Fibroblast of lung (primary cell): ENCODE measurements at places on chromosomes 6 and 20. TPM values are rescaled to one million over a fixed set of nuclear protein-coding genes. Genes with fewer than 3 reads are reported as not detected.
A peak's percentile ranks its signal among the peaks of the same experiment; 100 is the strongest.

DNA sequence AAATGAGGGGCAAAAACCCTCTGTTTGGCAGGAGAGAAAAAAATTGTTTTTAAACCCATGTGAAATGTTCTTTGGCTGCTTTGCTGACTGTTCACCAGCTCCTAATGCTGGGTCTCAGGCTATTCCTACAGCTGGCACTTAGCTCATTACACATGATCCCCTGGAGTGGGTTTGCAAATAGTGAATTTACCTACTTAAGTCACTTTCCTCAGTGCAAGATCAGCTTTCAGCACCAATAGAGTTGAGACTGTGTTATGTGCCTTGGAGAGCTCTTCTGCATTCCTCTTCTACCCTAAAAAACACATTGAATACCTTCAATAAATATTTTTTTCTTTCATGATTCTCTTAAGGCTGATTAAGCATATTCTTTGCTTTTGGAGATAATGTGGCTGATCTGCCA lies 58.4 kb upstream of the PRDM1 start:
- no peak for DNase-seq

DNA sequence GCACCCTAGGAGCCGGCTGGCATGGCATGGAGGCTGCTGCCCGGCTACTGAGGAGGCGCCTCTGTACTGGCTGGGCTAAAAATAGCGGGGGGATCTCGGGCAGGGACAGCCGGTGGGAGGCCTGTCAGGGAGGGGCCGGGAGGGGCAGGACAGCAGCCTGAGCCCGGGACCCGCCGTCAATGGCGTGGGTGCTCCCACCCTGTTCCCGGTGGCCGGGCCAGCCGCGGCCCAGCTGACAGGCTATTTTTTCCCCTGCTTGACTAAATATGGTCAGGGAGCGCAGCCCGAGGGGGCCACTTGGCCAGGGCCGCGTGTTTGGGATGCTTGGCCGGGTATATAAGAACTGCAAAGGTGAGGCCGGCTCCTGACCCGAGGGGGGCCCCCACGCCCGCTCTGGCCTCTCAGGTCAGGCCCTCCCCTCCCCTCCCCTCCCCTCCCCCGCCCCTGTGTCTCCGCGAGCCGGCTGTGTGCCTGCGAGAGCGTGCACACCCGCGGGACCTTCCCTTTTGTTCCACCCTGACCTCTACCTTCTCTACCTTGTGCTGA lies 74.4 kb upstream of the GATA5 start:
- no peak for DNase-seq

Gene RAET1E
- total RNA-seq, result 0.51 and 1.5 TPM in 2 replicates

Gene HLA-DRB1
- under 0.01 and 0.26 TPM in 2 replicates for total RNA-seq

DNA sequence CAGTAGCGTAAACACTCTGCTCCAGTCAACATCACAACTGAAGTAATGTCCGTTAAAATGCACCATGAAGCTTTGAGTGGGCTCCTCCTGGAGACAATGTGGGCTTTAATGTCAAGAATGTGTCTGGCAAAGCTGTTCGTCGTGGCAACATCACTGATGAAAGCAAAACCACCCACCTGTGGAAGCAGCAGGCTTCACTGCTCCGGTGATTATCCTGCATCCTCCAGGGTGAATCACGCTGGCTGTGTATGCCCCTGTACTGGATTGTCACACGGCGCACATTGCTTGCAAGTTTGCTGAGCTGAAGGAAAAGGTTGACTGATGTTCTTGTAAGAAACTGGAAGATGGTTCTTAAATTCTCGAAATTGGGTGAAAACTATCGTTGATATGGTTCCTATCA lies 128.5 kb downstream of the MOXD1 start:
- no peak for DNase-seq

DNA sequence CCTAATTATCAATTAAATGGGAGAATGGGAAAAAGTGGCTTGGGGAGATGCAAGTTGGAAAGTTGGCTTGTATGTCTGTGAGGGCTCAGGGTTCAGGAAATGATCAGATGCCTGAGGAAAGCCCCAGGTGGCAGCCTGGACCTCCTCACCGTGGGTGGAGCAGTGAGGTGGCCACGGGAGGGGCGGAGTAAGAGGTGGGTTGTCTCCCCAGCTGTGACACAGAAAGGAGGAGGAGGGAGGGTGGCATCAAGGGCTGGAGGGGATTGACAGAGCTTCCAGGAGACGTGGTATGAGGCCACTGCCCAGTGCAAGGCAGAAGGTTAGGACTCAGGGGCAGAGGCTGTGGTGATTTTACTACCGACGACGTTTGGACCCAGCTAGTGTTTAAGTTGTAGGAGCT lies 672.2 kb downstream of the PRKN start:
- no peak for DNase-seq

GRCh38 chr6:127877231-127877630 lies 23.6 kb downstream of the THEMIS start:
- DNase-seq, result no peak

Gene PPIL6
- 5.0 and 8.5 TPM in 2 replicates for total RNA-seq

DNA sequence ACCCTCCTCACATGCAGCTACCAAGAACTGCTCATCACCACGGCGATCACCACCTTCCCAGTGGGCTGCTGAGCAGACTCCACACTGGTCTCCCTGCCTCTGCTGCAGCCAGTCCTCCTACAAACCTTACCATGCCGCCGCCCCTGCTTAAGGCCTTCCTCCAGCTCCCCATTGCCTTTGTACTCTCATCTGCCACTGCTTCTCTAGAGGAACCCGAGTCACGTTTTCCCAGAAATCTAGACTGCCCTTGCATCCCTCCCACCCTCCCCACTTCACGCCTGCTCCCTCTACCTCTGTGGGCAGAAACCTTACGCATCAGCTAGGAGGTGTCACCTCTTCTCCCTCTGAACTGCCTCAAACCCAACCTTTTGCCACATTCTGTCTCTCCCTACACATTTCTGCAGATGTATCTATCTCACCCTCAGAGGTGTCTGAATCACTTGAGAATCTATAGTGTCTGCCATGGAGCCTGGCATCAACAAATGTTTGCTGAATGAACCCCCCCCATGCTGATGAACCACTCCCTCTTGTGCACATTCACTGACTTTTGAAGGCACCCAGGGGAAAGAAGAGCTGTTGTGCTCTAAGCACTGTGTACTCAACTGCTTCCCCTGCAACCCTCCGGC lies 4.3 kb downstream of the E2F1 start:
- no peak for DNase-seq

DNA sequence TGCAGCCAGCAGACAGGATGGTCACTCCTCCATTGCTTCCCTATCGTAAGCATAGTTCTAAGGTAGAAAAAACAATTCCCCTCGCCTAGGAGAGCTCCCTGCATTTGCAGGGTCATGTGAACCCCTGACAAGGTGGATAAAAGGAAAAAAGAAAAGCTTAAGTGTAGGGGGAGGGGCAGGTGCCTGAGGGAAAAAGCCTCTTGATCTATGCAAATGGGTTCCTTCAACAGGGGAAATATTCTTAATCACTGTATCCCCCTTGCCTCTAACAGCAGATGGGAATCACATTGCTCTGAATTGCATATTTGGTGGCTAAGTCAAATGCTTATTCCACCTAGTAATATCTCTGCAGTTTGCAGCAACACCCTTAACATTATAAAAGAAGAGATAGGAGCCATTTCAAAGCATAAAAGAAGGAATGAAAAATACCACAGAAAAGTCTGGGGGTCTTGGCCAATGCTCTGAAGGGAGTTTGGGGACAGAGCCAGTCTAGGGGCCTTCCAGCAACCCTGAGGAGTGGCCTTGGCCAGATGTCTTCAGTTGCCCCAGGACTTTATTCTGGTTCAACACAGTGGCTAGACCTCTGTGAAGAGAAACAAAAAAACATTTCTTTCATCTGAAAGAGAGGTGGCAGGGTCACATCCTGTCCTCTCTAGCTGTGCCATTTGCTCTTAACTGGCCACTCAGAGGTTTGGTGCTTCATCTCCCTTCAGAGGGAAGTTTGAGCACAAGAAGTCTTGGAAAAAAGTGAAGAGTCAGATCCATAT lies 660.4 kb upstream of the GJE1 start:
- peak; percentile 28 for DNase-seq

GRCh38 chr6:94588301-94588700 lies 989.0 kb upstream of the MANEA start:
- DNase-seq, result no peak

Gene CNBD2
- total RNA-seq, result 1.3 and 2.6 TPM in 2 replicates
